ENCODE measurements at places on chromosomes 2 and 18. TPM values are rescaled to one million over a fixed set of nuclear protein-coding genes. Genes with fewer than 3 reads are reported as not detected.
A peak's percentile ranks its signal among the peaks of the same experiment; 100 is the strongest.

DNA sequence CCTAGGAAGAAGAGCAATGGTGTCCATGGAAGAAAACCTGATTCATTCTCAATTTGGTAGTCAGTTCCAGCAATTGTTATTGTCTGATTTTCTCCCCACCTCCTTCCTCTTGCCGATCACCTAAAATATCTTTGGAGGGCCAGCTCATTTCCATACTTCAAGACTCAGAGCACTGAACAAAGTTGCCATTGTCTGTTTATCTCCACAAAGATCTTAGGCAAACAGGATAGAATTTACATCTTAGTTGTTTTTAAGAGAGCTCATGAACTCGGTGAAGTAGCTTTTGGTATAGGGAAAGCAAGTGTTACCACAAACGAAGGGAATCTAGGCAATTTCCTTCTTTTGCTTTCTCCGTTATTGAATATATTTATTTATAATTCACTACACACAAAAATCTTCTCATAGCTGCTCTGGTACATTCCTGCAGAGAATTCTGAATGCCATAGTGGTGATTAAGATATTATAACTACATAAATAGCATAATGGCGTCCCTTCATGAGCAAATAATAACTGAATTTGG, 41.5 kb upstream of the CHST9 start:
- no peak for DNase-seq
- no peaks in the 10 kb centered on the region for H3K4me1 ChIP-seq
- no peak overlapping the region for H3K4me3 ChIP-seq
- no peak overlapping the region for H3K27ac ChIP-seq

DNA sequence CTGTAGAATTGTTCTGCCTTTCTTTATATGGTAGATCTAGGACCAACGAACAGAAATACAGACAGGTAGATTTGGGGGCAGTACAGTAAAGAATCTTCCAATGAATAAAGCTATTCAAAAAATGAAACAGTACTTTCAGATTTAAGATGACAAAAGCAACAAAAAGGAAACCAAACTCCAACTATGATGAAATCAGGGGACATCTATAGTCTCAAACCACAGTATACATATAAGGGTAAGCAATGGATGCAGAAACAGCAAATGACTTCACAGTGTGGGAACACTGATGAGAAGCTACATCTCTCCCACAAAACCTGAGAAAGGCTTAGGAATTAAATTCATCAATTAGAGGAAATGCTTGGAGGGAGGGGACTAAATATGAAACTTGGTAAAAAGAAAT, 202.5 kb downstream of the CTNNA2 start:
- H3K36me3 ChIP-seq: no peaks in the 10 kb centered on the region
- no peak for DNase-seq
- H3K4me3 ChIP-seq: no peak overlapping the region
- no peaks in the 10 kb centered on the region for H3K4me1 ChIP-seq

PID1 gene
- not detected for total RNA-seq

- no peaks in the 10 kb centered on the region for H3K36me3 ChIP-seq
- H3K4me3 ChIP-seq: no peak overlapping the region
- no peaks in the 10 kb centered on the region for H3K27me3 ChIP-seq
- peak; percentile 25 for DNase-seq
- H3K27ac ChIP-seq: peak overlapping the region; percentile 70
These were observed 431.2 kb downstream of the LPIN1 start for GRCh38 chr2:12177455-12178288.

KLF7 gene
- total RNA-seq: 0.47 TPM

- H3K36me3 ChIP-seq: no peaks in the 10 kb centered on the region
- H3K4me1 ChIP-seq: no peaks in the 10 kb centered on the region
- H3K27me3 ChIP-seq: no peaks in the 10 kb centered on the region
- DNase-seq: no peak
- no peak overlapping the region for H3K4me3 ChIP-seq
- H3K27ac ChIP-seq: no peak overlapping the region
These were observed 136.8 kb downstream of the RDH14 start for GRCh38 chr2:18423636-18424035.

- peaks cover 13% of the 10 kb centered on the region for H3K36me3 ChIP-seq
- H3K4me1 ChIP-seq: peaks cover 9% of the 10 kb centered on the region
- peak overlapping the region; percentile 56 for H3K27ac ChIP-seq
- no peaks in the 10 kb centered on the region for H3K27me3 ChIP-seq
- no peak for DNase-seq
These were observed 21.9 kb downstream of the PPP3R1 start for GRCh38 chr2:68230241-68231060.

DNA sequence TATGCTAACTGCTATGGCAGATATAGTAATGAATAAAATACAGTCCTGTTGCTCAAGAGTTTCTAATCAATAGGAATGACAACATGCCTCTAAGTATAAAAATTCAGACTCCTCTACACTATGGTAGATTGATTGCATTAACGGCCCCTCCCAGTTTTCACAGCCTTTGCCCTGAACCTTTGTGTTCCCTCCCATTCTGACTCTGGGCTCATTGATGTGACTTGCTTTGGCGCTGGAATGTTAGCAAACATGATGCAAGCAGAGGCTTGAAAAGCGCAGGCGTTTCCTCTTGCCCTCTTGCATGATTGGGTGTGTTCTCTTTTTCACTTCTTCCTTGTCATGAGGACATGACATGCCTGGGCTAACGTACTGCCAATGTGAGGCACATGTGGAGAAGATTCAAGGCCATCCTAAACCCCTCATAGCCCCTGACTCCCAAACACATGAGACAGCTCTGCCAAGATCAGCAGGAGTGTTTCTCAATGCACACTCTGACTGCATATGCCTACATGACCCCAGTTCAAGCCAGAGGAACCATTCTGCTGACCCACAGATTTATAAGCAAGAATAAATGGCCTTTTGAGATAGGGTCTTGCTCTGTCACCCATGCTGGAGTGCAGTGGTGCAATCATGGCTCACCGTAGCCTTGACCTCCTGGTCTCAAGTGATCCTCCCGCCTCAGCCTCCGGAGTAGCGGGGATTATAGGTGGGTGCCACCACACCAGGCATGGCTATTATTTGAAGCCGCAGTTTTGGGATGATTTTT, 49.7 kb upstream of the CD28 start:
- H3K36me3 ChIP-seq: no peaks in the 10 kb centered on the region
- DNase-seq: no peak
- no peaks in the 10 kb centered on the region for H3K27me3 ChIP-seq

TXNDC9 gene
- 37.5 TPM for total RNA-seq

DNA sequence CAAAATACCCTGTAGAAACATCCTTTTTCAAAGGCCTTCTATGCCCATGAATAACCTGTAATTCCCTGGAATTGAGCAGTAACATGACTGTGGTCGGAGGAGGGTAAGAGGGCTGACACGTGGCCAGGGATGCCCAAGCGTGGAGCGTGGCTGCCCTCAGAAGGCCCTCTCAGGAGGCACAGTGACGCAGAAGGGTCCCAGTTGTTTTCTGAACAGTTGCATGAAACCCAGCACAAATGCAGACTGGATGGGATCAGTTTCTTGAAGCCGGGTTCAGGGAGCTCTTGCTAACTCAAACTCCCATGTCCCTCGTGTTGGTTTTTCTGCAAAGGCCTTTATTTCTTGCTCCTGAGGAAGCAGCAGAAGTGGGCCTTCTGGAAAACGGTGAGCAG, 237.0 kb downstream of the ALPK2 start:
- no peak overlapping the region for H3K4me3 ChIP-seq
- H3K4me1 ChIP-seq: no peaks in the 10 kb centered on the region
- no peak for DNase-seq
- no peaks in the 10 kb centered on the region for H3K27me3 ChIP-seq
- H3K36me3 ChIP-seq: peaks cover 29% of the 10 kb centered on the region
- no peak overlapping the region for H3K27ac ChIP-seq

DNA sequence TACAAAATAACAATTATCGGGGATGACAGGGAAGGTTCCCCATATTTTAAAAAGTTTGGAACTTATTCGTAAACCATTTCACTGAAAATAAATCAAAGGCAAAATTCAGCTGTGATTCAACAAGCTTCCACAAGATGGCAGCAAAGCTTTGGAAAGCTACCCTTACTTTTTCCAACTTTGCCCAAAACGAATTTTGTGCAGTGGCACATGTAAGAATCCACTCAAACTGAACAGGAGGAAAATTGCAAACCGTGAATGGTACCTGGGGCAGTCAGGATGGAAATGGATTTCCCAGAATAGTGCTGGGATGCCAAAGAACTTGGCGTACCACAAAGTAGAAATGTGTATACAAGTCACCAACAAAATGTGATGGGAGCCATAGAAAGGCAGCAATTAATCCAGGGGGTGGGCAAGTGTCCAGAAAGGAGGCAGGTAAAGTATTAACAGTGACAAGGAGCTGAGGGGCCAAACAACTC, 10.7 kb downstream of the RPL31 start:
- no peak for DNase-seq
- no peaks in the 10 kb centered on the region for H3K4me1 ChIP-seq
- no peak overlapping the region for H3K27ac ChIP-seq
- H3K36me3 ChIP-seq: peaks cover 57% of the 10 kb centered on the region

- no peaks in the 10 kb centered on the region for H3K4me1 ChIP-seq
- no peaks in the 10 kb centered on the region for H3K36me3 ChIP-seq
- no peak for DNase-seq
- no peak overlapping the region for H3K27ac ChIP-seq
These were observed 30.7 kb upstream of the MLPH start for GRCh38 chr2:237456200-237456843.

SPDYA gene
- 0.16 TPM for total RNA-seq

SERPINB13 gene
- not detected for total RNA-seq

TFCP2L1 gene
- total RNA-seq: 1.00 TPM

- H3K27me3 ChIP-seq: peaks cover 3% of the 10 kb centered on the region
- no peak for DNase-seq
- H3K4me3 ChIP-seq: no peak overlapping the region
These were observed 26.9 kb upstream of the ASAP2 start for GRCh38 chr2:9179572-9180201.

- H3K4me3 ChIP-seq: no peak overlapping the region
- H3K36me3 ChIP-seq: no peaks in the 10 kb centered on the region
- no peaks in the 10 kb centered on the region for H3K4me1 ChIP-seq
These were observed 351.7 kb downstream of the RAD51AP2 start for GRCh38 chr2:17166506-17166905.

DNA sequence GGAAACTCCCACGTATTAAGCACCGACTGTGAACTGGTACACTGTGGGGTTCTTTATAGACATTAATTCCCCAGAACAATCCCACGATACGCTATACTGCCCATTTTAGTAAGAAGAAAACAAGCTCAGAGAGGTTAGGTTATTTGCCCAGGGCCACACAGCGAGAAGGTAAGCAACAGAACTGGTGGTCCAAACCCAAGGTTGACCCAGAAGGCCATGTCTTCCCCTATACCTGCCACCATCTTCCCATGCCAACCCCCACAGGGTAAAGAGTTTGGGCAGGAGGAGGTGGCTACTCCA, 69.9 kb downstream of the MARCO start:
- no peaks in the 10 kb centered on the region for H3K36me3 ChIP-seq
- no peak overlapping the region for H3K27ac ChIP-seq
- peaks cover 5% of the 10 kb centered on the region for H3K27me3 ChIP-seq
- H3K4me1 ChIP-seq: no peaks in the 10 kb centered on the region

DNA sequence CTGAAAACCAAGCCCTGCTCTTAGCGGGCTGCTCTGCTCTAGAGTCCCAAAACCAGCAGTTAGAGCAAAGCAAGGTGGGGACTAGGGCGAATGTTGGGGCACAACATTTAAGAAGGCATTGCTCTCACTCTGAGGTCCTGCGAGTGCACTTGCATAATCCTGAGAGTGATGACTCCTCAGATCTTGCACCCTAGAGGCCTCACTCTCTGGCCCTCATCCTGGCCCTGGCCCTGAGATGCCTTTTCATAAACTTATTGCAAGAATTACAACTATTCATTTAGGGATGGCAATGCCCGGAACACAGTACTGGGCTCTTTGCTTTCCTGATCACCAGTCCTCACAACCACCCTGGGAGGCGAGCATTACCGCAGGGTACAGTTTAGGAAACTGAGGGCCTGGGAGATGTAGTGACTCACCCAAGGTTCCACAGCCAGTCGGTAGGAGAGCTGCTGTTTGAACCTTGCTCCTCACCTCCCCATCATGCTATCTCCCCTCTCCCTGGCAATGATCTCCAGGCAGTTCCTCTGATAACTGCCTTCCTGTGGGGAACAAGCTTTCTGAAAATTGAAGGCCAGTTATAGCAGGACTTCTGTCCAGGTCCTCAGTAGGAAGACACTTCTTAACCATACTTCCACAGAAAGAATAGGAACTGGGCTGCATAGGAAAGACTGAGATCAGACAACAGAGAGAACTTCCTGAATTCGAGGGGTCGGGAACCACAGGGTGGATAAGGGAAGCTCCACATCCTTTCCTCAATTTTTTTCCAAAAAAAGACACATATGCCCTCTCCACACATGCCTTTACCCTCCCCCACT, 91.3 kb downstream of the TNS1 start:
- H3K4me1 ChIP-seq: no peaks in the 10 kb centered on the region
- H3K36me3 ChIP-seq: no peaks in the 10 kb centered on the region
- H3K4me3 ChIP-seq: no peak overlapping the region
- no peak for DNase-seq
- no peak overlapping the region for H3K27ac ChIP-seq
- 0 out of 3 replicates have a peak, but pooled peaks cover 5% of the 10 kb centered on the region for H3K27me3 ChIP-seq

DNA sequence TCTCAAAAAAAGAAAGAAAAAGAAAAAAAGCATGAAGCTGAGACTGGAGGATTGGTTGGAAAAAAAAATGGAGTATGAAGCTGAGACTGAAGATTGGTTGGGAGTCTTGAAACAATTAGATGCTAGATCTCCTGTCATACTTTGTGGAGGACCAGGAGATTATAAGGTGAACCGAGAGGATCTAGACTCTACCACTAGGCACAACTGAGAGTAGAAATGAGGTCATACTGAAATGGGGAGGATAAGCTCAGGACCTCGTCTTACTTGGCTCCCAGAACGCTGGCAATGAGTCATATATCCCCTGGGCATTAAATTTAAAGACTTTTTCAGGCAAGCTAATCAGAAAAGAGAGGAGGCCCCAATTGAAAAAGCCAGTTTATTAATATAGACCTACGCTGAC, 3.3 kb upstream of the ORC2 start:
- H3K27ac ChIP-seq: peak overlapping the region; percentile 38
- peak; percentile 32 for DNase-seq
- H3K4me3 ChIP-seq: no peak overlapping the region

DNA sequence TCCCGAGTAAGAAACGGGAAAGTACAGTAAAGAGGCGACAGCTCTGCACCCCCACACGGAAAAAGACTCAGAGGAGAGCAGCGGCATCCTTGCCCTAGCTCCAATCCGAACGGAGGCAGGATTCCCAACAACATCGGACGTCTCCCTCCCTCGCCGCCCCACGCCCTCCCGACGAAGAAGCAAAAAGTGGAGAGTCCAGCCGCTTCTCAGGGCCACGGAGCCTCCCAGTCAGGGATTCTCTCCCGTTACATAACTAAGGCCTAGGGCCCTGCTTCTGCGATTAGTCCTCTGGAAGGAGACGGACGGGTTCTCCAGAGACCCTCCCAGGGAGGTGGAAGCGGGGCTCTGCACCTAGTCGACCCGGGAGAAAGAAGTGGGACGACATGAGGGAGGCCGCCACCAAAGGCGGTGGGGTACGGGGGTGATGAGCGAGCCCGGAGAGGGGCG, 587 bp downstream of the SUMO1 start:
- 0 out of 3 replicates have a peak, but pooled peaks cover 2% of the 10 kb centered on the region for H3K36me3 ChIP-seq
- H3K4me1 ChIP-seq: peaks cover 6% of the 10 kb centered on the region
- peak overlapping the region; percentile 99 for H3K4me3 ChIP-seq
- H3K27ac ChIP-seq: peak overlapping the region; percentile 78
